Stimulated activated CD8-positive, alpha-beta memory T cell treated with anti-CD3 and anti-CD28 coated beads, Interleukin-2, amount 100 ng/mL, for 48 hours (primary cell): ENCODE measurements at places on chromosomes 16 and 17.
A peak's percentile ranks its signal among the peaks of the same experiment; 100 is the strongest.

DNA sequence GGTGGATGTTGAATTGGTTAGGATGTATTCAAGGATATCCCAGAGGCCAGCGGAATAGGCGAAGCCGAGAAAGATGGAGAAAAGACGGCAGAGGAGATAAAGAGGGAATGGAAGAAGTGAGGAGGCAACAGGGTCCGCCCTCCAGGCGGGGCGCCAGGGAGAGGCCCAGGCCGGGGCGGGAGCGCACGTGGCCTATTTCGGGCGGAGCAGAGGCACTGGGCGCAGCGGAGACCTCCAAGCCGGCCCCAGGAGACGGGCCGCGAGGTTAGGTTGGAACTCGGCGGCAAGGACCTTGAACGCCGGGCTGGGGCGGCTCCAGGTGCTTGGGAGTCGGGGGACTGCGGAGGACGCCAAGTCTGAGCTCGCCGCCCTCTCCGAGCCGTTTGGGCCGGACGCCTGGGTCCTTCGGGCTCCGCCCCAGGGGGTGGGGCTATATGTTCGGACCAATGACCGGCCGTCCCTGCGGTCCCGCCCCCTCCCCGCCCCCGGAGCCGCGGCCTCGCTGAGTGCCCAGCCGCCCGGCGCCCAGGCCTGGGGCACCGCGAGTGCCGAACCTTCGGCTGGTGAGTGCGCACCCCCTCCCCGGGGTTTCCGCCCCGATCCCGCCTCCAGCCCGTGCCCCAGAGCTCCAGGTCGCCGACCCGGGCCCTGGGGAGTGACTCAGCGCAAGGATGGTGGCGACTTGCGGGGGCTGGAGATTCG, at the start of gene ZNF771:
Gene ZNF771, plus strand, starts transcription at position 505 of the 702 bp plus-strand sequence. CDS start 448 bp downstream, outside the sequence.
- peak; percentile 92 for DNase-seq

- DNase-seq, result no peak
These were observed 5.9 kb upstream of the XYLT1 start for GRCh38 chr16:17476414-17477259.

- no peak for DNase-seq
These were observed 19.2 kb upstream of the EMP2 start for GRCh38 chr16:10599626-10600025.

GRCh38 chr17:77521076-77521475, 380.3 kb downstream of the SEC14L1 start:
- no peak for DNase-seq

DNA sequence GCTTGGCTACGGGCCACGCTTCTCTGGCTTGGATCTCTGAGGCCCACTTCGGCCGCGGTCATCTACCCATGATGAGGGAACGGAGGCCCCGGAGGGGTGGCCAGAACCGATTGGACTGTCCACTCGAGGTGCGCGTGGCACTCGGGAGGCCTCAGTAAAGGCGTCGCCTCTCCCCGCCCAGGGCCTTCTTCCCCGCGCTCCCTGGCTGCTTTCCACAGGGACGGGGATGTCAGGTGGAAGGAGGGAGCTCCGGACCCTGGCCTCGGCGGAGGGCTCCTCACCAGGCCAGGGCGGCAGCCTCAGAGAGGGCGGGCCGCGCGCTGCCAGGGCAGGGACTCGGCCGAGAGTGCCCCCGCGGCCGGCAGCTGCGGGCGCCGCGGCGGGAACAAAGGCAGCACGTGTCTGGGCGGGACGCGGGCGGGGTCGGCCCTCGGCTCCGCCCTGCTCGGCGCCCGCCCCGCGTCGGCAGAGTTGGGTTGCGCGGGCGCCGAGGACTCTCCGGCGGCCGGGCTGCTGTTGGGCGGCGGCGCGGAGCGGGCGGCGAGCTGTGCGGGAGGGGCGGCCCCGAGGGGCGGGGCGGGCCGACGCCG, 587 bp upstream of the CDK5R1 start:
- DNase-seq, result peak; percentile 55

GRCh38 chr16:13453938-13454553, 465.9 kb upstream of the ERCC4 start:
- DNase-seq, result no peak

- DNase-seq, result no peak
These were observed 12.3 kb upstream of the MEIOB start for GRCh38 chr16:1884155-1884760.

- no peak for DNase-seq
These were observed 19.9 kb downstream of the CEP295NL start for GRCh38 chr17:78883089-78883532.

- no peak for DNase-seq
These were observed 165.3 kb downstream of the PARN start for GRCh38 chr16:14464796-14465195.

GRCh38 chr17:79573196-79573896, 37.5 kb downstream of the RBFOX3 start:
- no peak for DNase-seq

- no peak for DNase-seq
These were observed 7.3 kb downstream of the UNC119 start for GRCh38 chr17:28545141-28545503.
